Kasumi-1 (cell line): ENCODE measurements at places on chromosomes 4 and X.
A peak's percentile ranks its signal among the peaks of the same experiment; 100 is the strongest.

DNA sequence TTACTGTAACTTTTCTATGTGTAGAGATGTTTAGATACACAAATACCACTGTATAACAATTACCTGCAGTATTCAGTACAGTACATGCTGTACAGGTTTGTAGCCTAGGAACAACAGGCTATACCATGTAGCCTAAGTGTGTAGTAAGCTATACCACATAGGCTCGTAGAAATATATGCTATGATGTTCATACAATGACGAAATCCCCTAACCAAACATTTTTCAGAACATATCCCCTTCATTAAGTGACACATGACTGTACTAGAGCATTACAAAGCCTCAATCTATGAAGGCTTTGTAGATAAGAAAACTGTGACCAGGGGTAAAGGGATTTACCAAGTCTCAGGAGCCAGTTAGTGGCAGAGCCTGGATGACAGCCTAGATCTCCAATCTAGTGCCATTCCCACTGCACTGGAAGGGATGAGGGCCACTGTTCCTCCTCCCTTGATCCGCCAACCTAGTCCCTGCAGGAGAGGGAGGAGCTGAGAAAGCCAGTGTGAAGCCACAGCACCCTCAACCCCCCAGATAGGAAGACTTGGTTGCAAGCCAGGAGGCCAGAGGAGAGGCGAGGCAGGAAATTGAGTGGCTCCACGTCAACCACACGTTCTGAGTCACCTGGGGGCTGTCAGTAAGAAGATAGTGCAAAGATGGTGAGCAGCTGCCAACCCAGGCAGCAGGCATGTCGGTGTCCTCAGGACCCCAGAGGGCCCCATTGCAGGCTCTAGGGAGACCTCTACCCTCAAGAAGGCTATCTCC, 227.7 kb downstream of the BCOR start:
- peak; percentile 13 for DNase-seq

DNA sequence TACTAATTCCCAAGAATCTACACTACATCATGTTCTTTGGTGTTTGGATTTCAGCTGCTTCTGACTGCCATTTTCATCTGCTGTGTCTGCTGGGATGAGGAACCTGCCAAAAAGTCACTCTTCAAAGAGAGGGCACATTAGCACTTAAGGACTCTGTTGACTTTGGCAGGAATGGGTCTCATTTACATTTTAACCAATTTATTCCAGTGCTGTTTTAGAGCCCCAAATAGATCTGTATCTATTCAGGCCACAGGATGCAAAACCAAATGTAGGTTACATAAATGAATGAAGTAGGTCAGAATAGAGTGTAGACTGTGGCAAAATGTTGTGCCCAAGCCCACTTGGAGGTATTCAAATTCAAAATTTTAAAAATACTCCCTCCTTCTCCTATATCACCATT, 14.4 kb downstream of the TXK start:
- no peak for DNase-seq

DNA sequence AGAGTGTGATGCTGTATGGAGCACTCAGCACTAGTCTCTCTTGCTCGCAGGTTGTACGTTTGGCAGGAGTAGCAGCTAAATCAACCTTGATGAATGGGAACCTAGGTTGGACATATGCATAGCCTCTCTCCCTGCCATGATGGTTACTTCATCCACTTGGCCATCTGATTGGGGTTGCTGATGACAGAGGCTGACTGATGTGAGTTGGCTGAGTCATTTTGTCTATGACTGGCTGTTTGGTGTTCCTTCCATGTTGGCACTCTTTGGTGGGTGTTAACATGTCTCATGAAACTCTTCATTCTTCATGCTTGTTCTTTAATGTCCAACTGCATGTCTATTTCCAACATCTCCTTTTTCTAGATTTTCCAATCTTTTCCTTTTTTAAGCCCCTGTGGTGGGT, 31.6 kb upstream of the SPARCL1 start:
- no peak for DNase-seq

DNA sequence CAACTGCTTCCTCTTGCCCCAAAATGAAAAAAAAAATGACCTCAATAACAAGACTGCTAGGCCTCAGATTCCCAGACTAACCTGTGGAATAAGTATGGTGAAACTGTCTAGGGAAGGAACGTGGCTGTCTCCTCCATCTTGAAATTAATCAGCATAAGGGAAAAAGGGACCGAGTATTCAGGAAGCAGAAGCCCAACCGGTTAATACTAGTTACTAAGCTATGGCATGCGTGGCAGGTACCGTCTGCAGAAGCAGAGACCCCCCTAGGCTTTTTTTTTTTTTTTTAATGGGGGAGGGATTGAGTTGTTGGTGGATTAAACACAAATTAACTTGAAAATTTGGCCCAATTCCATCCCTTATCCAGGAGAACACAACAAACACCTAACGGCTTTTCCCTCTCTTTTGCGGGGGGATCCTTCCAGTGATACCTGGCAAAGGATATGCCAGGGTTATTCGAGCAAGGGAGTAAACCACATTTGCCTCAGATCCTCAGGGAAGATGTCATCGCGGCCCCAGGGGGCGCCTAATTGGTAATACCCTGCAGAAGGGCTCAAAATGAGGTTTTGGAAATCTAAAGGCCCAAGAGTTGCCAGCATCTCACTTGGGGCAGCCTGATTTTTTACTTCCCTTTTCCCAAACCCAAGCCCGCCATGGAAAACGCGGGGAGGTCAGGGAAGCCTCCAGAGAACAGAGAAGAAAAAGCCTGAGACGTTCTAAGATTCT, 893 bp downstream of the RLIM start:
- peak; percentile 47 for DNase-seq

DNA sequence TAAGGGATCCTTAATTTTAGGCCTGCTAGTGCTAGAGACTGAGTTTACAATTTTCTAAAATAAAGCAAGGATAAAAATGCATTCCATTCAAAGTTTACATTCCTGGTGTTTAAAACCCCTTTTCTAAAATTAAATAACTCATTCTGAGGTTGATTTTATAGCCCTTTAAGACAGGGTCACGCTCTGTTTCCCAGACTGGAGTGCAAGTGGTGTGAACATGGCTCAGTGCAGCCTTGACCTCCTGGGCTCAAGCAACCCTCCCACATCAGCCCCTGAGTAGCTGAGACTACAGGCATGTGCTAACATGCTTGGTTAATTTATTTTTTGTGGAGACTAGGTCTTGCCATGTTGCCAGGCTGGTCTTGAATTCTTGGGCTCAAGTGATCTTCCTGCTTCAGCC, 6.8 kb upstream of the CDKL2 start:
- no peak for DNase-seq

DNA sequence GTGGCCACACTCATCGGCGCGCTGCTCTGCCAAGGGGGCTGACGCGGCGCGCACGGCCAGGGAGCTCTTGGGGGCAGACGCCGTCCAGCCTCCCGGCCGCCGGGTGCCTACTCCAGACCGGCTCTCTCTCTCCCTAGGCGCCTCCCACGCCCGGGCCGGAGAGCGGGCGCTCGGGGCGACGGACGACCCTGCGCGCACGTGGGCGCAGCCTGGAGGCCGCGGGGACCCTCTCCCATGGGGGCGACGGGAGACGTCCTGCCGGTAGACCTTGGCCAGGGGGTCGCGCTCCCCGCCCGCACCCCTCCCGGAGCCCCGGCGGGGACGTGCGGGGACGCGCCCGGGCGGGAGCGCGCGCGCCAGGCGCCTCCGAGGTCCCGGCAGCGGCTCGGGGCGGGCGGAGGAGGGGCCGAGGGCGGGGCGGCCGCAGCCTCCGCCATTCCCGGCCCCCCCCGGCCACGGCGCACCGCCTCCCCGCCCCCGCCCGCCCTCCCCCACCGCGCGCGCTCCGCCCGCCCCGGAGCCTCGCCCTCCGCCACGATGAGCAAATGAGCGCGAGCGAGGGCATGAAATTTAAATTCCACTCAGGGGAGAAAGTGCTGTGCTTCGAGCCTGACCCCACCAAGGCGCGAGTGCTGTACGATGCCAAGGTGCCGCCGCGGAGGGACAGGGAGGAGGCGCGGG, at the start of gene MSL3:
MSL3 (plus strand) TSS at position 519 of the 681 bp plus-strand sequence; CDS start at position 546, 27 bp downstream.
- peak; percentile 15 for DNase-seq

DNA sequence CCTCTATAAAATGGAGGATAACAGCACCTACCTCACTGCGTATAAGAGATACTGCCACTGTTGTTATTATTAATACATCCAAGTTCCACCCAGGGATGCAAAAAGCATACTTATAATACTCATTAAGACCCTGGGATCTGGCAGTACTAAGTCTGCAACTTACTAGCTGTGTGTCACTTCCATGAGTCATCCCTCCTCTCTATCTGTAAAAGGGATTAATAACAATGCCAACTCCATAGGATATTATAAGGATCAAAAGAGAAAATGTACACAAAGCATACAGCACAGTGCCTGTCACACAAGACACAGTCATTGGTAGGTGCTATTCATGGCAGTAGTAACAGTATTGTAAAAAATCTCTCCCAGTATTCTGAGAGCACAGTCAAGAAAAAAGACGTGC, 216.7 kb downstream of the HS6ST2 start:
- DNase-seq = no peak

- no peak for DNase-seq
Measured at GRCh38 chrX:44036336-44036735, 63.1 kb upstream of the NDP start.

DNA sequence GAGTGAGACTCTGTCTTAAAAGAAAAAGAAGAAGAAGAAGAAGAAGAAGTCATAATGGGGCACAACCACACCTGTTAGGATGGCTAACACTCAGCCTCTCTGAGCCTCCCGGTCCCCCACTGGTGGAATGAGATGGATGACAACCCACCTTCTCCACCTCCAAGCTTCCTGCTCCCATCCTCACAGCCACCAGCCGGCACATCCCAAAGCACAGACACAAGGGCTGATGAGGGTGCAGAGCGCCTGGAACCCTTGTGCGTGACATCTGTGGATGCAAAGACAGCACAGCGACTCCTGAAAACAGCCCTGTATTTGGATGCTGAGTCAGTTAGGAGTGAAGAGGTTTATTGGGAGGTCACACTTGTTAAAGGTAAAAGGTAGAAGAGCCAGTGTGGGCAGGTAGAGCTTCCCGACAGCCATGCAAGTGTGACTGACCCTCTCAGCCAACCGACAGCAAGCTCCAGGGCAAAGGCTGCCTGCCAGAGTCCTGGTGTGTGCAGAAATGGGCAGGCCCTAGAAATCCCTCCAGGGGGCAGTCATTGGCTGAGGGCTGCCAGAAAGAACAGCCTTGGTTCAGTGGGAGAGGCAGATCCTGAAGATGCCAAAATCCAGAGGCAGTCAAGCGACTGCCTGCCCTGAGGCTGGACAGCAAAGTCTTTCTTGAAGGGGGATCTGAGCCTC, 26.6 kb upstream of the MAN2B2 start:
- peak; percentile 63 for DNase-seq

DNA sequence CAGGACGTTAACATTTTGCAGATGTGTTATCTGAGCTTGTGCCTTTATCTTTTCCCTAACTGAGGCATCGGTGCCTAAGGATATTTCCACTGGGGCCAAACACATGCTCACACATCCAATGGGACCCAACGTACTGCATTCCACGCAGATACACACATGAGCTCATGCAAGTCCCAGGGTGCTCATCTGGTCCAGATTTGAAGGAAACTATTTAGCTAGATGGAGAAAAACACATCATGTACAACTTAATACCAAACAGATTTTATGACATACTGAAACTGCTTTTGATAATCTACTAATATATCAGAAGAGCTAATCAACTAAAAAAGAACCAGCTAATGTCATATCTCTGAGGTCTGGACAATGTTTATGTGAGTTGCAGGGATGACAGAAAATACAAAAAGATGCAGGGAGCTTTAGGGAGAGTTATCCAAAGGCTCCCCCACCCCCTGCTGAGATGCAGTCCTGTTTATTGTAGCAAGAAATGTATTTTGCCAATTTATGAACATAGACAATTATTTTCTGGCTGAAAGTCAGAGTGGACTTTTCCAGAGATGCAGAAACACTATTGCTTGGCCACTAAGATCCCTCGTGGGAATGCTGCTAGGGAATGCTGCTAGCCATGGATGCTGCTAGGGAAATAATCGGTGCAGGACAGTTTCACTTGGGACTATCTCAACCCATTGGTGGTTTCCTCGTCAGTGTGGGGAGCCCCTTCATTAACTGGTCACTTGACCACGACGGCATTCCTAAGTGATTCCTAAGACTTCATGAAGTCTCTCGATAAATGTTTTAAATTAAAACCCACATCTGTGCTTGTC, 172.8 kb downstream of the SMIM20 start:
- DNase-seq = no peak

- DNase-seq = no peak
Measured at GRCh38 chr4:37245391-37245954, 930 bp downstream of the NWD2 start.

DNA sequence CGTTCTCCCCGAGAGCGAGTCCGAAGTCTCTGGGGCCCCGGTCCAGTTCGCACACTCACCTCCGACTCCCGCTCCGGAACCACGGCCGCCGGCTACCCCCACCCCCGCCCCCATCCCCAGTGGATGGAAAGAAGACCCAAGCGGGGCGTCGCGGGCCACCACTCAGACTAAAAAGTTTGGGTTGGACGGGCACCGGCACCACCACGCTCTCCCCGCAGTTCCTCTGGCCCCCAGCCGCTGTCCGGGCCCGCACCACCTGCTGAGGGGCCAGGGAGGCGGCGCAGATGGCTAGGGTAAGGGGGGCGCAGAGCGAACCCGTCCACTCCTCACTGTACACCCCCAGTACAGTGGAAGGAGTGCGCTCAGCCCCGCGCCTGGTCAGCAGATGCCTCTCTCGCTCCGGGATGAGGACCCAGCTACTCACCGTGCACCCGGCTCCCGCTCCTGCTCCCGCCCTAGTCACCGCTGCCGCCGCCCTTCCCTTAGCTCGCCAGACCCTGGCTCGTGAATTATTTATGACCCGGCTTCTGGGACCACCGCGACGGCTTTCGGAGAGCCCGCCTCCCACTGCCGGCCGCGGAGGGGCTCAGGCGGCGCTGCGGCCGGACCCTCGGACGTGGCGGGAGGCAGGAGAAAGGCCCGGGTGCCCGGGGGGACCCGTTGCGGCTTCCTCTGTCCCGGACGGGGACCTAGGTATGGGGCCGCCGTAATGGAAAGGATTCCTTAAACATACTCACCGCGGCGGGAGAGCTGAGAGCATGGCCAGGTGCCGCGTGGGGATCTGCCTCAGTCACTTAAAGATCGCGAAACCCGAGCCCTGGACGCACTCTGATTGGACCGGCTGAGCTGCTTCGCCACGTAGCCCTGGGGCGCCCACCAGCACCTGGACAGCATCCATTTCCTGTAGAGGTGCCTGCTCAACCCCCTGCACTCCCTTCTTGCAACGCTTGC, at the start of gene PROM1:
PROM1 (minus strand) TSS at position 783 of the 951 bp plus-strand sequence. CDS start 8,117 bp downstream, outside the sequence.
- DNase-seq = no peak

GRCh38 chr4:140423106-140423505, 4.3 kb downstream of the CLGN start:
- no peak for DNase-seq

DNA sequence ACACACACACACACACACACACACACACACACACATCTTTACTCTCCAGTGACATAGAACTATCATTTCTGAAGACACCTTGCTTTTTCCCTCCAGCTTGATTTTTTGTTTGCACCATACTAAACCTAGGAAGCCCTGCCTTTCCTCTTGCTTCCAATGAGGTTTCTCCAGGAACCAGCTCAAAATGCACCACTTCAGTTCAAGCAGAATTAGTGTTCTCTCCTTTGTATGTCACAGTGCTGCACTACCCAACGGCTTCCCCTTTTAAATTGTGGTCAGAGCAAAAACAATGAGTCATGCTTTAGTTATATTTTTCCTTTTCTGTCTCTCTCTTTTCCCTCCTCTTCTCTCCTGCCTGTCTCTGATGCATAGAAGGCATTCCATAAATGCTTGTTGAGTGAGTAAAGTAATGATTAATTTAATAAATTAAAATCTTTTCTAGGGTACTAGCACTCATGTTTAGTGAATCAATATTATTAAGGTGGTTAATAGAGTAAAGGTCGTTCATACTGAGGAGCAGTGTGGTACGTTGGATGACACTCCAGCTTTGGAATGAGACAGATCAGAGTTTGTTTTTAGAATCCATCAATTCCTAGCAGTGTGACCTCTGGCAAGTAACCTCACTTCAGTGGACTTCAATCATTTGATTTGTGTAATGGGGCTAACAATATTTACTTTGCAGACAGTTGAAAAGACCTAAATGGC, 5.9 kb downstream of the RTL3 start:
- DNase-seq = peak; percentile 91
